ENCODE measurements at places on chromosomes 3 and 15. TPM values are rescaled to one million over a fixed set of nuclear protein-coding genes. Genes with fewer than 3 reads are reported as not detected.

The CAMK1 gene
- 75.9 TPM for total RNA-seq

DNA sequence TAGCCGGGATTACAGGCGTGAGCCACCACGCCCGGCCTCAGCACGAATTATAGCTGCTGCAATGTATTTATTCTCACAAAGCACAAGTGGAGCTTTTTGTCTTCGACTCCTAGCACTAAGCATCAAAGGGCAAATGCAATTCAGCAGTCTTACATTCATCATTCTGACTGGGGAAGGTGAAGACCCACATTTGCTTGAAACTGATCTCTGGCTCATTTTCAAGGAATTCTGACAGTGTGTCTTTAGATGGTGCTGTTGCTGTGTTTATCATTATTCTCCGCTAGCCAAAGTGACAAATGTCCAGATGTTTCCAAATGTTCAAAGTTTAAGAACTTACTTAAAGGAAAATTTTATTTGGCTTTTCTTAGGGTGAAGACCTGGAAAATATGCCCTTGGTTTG, 55.9 kb downstream of the SGO1 start:
- H3K4me1 ChIP-seq, result no peaks in the 10 kb centered on the region
- no peak overlapping the region for H3K27ac ChIP-seq
- no peak for DNase-seq
- H3K36me3 ChIP-seq, result peaks cover 9% of the 10 kb centered on the region
- no peak overlapping the region for H3K4me3 ChIP-seq
- no peaks in the 10 kb centered on the region for H3K27me3 ChIP-seq

- peaks cover 13% of the 10 kb centered on the region for H3K4me1 ChIP-seq
- H3K4me3 ChIP-seq, result no peak overlapping the region
- H3K36me3 ChIP-seq, result no peaks in the 10 kb centered on the region
- no peaks in the 10 kb centered on the region for H3K27me3 ChIP-seq
- no peak overlapping the region for H3K27ac ChIP-seq
These were observed 38.3 kb upstream of the WNT5A start for GRCh38 chr3:55525436-55525835.

The SNX22 gene
- total RNA-seq, result not detected

All from esophagus muscularis mucosa (tissue), 4 donors.